ENCODE measurements at places on chromosomes 2 and 18.

DNA sequence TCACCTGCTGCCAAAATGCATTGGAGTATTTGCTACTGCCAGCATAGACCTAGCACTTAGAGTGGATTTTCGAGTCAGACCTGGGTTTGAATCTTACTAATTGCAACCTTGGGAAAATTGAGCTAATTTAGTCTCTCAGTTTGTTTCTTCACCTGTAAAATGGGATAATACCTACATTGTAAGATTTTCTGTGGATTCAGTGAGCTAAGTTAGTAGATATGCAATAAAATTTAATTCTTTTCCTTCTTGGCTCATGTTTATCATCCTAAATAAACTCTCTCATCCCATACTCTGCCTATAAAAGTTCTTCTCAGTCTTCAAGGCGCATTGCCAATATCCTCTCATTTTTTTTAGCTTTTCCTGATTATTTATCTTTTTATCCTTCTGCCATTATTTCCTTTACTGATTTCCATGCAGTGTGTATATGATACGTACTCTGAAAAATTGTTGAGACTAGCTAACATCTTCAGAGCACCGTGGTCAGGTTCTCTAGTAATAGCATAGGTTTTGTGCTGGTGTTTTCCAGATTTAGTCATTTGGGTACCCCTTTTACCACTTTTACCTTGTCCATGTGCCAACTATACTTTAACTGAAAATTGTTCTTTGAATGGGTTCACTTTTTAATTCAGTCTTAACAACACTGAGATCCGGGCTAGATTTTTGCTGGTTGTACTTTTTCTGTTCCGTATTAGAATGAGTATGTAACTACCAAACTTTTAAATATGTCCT lies 7.3 kb downstream of the CEP192 start:
- DNase-seq: no peak

GRCh38 chr2:170408461-170409163 lies 230.7 kb downstream of the MYO3B start:
- DNase-seq: no peak

GRCh38 chr18:40608226-40608625 lies 1346.8 kb upstream of the PIK3C3 start:
- no peak for DNase-seq

DNA sequence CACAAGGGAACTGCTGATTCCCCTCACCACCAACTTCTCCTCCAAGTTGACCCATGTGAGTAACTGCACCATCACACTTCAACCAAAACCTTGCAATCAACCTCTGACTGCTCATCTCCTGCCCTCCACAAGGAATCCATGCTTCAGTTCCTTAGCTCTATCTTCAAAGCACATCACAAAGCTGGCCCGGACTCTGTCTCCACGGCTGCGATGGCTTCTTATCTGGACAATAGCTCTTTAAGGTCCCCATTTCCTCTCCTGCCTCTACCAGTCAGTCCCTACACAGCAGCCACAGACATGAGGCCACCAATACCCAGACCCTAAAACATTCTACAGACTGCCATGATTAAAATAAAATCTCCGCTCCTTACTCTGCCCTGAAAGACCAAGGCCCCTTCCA lies 25.7 kb downstream of the MBOAT2 start:
- DNase-seq: no peak

DNA sequence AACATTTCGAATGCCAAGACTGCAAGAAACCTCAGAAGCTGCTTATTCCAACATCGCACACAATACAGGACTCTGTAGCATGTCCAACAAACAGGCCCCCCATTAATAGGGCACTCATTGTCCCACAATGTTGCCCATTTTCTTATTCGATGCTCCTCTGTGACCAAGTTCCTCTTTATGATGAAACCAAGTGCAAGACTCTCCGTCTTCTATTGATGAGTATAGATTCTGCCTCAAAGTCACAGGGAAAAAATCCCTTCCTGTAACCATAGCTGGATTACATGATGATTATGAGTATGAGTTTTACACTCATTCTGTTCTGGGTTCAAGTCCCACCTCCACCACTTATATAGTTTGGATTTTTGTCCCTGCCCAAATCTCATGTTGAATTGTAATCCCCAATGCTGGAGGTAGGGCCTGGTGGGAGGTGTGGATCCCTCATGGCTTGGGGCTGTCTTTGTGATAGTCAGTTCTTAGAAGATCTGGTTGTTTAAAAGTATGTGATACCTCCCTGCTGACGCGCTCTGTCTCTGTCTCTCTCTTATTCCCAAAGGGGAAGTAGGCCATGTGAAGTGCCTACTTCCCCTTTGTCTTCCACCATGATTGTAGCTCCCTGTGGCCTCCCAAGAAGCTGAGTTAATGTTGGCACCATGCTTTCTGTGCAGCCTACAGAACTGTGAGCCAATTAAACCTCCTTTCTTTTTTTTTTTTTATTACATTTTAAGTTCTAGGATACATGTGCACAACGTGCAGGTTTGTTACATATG lies 148.7 kb downstream of the OSR1 start:
- DNase-seq: no peak

DNA sequence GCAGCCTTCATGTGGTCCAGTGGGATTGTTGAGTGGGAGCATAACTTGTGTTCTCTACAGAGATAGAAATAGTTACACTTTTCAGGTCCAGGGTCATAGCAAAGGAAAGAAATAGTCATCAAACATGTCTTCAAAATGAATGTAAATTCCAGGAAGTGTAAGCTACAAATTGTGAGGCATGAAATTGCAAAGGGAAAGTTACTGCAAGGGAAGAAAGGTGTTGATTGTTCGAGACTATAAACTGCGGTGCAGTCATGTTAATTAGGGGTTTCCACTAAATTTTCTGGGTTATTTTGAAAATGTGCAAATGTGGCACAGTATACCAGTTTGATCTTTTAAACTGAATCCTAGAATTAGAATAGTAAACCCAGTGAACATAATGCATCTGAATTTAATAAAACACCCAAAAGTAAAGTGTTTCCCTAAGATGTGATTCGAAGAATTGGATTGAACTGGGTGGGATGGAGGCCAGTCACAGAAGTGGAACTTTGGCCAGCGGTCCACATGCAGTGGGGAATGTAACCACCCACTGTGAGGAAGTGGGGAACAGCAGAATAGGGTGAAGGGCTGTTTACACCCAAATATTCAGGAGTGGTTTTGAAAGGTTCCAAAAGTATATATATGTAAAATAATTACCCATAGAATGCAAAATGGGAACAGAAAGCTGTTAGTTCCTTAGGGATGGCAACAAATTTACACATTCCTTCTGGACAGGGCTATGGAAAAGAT lies 126.5 kb upstream of the CCDC68 start:
- no peak for DNase-seq

DNA sequence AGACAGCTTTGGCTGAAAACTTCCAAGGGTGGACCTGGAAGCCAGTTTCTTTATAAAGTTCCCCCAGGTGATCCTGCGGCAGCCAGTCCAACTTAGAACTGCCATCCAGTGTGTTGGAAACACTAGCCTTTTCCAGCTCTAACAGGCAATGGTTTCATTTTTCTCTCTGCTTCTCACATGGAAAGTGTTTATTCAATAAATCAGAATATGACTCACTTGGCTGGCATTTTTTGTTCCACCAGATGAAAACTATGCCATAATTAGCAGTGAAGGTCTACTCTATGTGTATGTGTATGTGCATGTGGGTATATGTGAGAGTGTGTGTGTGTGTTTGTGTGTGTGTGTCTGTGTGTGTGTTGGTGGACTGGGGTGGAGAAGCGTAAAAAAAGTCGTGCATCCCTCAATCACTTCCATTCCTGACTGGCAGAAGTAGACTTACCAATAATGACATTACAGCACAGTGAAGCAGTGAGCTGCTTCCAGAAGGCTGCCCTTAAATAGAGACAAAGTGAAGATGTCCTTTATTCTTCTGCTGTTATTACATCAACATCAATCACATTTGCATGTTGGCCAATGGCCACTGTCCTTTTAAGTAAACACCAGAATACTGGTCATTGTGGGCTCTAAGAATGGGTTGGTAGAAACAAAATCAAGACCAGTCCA lies 90.9 kb upstream of the SETBP1 start:
- DNase-seq: no peak

DNA sequence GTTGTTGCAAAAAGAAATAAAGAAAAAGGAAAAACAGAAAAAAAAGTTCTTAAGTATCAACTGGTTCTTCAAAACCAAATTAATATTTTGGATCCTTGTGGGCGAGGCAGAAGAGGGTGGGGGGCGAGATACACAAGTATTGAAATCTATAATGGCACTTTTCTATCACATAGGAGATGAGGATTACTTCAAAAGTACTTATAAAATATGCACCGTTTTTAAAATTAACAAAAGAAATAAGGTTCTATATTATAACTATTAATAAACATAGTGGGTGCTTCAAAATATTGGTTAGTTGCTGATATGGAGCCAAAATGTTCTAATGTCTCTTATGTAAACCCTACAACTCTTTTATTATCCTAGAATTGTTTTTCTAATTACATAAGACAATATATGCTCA lies 2.1 kb downstream of the FECH start:
- no peak for DNase-seq

DNA sequence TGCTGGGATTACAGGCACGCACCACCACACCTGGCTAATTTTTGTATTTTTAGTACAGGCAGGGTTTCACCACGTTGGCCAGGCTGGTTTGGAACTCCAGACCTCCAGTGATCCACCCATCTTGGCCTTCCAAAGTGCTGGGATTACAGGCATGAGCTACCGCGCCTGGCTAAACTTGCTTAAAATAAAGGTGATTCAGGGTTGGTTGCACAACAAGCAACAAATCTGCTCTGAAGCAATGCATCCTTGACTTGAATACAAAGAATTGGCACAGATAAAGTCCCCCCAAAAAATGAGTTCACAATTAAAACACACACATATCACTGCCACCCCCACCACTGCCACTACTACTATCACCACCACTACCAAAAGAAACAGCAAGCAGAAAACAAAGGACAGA lies 34.9 kb downstream of the CCDC88A start:
- DNase-seq: no peak

GRCh38 chr2:144524118-144525009 lies 4.4 kb upstream of the ZEB2 start:
- no peak for DNase-seq

GRCh38 chr18:21602299-21602587 lies 1.7 kb upstream of the ESCO1 start:
- DNase-seq: no peak

GRCh38 chr2:190267302-190267701 lies 52.3 kb downstream of the HIBCH start:
- no peak for DNase-seq

DNA sequence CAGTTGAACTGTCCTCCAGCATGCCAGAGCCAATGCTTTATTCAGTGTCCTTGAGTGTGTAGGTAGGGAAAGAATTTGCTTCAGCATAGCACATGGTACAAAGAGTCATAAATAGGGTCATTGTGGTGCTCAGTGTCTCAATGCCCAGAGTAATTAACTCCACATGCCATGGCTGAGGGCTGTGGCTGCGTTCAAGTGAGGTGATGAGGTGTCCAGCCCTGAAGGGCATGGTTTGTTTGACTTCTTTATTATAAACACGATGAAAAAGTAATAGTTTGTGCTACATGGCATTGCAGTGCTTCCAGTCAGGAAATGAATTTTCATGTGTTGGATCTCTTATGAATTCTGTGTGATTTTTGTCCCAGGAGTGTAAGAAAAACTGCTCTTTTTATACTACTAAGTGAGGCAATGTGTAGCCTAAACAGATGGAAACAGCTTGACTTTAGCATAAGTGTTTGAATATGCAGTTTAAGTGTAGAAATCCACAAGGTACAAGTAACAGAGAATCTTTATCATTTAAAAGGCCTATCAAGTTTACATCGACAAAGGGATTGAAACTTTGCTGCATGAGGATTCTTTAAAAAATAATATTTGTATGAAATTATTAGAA lies 507.9 kb upstream of the CDH2 start:
- no peak for DNase-seq

- no peak for DNase-seq
Measured at GRCh38 chr18:54260396-54261072, 8.8 kb upstream of the POLI start.

DNA sequence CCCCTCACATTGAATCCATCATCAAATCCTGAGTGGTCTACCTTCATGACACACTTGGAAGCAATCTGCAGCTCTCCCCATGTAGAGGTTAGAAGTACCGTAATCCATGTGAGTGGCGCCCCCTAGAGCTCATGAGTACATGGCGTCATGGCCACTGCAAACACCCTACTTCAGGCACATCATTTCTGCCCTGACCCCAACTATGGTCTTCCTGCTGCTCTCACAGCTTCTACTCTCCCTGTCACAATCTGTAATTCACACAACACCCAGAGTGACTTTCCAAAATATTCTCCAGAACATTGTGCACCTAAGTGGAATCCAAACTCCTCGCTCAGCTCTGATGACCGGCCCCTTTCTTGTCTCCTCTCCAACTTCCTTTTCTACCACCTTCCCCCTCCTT lies 141.9 kb downstream of the ANKRD44 start:
- peak; percentile 70 for DNase-seq

GRCh38 chr2:44706681-44707553 lies 234.6 kb upstream of the SIX3 start:
- DNase-seq: no peak

DNA sequence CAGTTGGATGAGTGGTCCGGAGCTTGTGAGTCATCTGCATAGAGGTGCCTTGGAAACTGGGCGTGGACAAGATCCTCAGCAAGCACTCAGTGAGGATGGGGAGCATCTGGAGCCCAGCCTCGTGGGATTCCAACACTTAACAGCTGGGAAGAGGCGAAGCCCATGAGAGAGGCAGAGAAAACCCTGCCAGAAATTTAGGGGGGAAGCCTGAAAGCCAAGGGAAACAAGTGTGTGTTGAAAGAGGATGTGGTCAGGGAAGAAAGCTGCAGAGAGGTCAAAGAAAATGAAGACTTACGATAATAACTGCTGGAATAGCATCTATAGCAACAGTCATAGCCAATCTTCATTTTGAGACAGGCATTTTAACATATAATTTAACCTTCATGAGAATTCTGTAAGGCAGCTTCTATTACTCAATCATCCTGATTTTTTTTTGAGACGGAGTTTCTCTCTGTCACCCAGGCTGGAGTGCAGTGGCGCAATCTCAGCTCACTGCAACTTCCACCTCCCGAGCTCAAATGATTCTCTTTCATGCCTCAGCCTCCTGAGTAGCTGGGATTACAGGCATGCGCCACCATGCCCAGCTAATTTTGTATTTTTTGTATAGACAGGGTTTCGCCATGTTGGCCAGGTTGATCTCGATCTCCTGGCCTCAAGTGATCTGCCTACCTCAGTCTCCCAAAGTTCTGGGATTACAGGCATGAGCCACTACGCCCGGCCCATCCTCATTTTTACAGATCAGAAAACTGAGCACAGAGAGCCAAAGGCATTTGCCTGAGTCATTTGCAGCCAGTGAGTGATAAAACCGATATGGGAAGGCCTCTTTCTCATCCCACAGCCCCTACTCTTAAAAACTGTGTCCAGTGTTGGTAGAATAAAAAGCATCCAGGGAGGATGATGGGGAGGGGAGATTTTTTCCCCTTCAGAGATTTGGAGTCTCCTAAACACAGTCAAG lies 214.4 kb upstream of the EPAS1 start:
- DNase-seq: no peak

DNA sequence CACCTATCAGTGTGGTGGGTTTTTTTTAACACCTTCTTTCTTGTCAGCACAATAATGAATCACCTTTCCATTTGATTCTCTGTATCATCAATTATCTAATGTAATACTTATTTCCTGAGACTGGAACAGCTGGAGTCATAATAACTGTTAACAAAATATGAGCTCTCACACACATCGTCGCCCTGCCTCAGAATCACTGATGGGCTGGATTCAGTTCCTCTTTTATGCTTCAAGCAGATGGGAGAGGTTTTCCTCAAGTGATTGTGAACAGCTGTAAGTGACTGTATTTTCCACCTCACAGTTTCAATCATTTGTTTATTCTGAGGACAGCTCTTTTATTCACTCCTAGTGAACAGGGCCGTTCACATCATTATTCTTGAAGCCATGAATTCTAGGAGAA lies 330.2 kb downstream of the DSC3 start:
- DNase-seq: no peak
